IPS DF 19.7 (cell line): ENCODE measurements at places on chromosomes 7 and 10.

GRCh38 chr10:48883701-48884100 is 55.9 kb downstream of the LRRC18 start:
- DNase-seq, result no peak

DNA sequence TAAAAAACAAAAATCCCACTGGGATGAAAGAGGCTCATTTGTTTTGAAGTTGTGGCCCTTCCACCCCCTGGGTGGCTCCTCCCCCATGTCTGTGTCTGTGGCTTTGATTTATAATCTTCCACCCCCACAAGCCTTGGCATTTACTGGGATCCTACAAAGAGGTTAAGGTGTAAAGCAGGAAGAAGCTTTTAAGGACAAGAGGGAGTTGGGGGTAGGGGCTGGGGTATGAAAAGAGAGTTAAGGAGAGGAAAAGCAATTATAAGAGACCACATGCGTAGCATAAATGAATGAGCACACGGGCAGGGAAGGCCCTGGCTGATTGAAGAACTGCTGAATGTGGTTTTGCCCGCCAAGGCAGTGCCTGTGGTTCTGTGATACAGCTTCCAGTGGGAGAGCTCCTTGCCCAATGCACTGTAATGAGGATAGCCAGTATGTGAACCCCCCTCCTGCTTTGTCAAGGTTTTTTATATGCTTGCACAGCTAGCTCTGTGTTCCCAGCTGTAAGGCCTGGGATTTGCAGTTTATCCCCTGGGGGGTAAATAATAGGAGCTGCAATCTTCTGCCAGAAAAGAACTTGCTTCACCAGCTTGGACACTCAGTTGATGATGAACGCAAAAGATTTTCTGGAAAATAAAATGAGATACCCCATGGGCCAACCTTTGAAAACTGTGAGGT is 34.7 kb upstream of the KMT2E start:
- peak; percentile 35 for DNase-seq

DNA sequence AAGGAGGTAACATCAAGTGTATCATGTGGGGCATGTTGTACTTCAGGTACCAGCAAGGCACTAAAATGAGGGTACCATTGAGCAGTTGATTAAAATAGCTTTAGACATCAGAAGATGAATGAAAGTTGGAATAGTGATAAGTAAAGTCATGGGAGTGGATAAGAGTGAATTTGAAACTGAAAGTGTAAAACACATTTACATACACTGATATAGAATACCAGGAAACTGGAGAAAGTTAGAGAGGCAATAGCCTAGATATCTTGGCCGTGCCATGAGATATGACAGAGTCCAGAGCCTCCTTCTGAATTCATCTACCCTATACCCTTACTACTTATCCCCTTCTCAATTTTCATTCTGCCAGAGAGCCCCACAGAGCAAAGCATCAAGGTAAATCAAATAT is 76.6 kb downstream of the GRM3 start:
- no peak for DNase-seq

DNA sequence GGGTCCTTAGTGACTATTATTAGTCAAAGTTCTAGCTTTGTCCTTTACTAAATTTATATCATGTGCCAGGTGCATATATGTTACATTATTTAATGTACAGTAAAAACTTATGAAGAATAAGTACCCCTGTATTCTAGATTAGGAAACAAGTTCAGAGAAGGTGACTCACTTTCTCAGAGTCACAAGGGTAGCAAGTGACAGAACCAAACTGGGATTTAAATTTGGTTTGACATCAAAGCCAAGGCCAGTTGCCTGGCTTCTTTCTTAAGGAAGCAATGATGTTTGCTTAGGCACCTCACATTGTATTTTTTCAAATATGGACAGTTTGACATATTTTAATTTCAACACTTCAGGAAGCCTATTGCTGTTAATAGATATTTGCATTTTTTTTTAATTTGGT is 2.5 kb downstream of the LSM8 start:
- DNase-seq, result no peak

GRCh38 chr10:95513941-95514392 is 47.2 kb downstream of the SORBS1 start:
- no peak for DNase-seq

DNA sequence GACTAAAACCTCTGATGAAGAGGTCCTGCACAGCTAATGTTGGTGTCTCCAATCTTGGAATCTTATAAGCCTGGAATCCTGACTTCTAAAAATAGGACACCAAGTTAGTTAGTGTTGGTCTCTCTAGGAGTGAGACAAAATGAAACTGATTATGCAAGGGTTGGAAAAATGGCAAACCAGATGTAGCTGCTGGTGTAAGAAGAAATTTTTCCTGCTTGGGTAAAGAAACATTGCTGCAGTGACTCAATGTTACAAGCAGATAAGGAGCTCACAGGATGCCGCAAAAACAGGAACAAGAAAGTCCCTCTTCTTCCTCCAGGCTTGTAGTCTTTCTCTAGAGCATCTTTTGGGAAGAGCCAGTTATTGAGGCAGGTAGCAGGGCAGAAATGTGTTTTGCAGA is 449.0 kb downstream of the ETV1 start:
- DNase-seq, result no peak

- no peak for DNase-seq
Measured at GRCh38 chr10:43134126-43134905, 3.9 kb upstream of the CSGALNACT2 start.

- no peak for DNase-seq
Measured at GRCh38 chr7:148987751-148988512, 40.4 kb downstream of the PDIA4 start.

DNA sequence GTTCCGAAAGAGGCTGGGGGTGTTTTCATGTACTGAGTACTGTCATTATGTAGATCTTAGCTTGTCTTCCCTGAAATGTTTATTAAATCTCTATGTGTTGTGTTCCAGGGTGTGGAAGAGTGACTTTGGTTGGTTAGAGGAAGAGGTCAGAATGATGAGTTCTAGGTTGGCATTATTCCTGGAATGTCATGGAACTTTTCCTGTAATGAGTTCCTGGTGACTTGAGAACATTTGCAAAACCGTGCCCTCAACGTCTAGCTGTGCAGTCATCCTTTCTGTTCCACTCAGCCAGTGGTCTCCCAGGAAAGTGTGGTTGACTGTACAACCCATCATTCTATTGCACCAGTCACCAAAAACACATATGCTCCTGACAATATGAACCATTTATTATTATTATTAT is 129.6 kb downstream of the BICC1 start:
- DNase-seq, result no peak

- no peak for DNase-seq
Measured at GRCh38 chr7:907158-907980, 31.0 kb downstream of the GET4 start.

DNA sequence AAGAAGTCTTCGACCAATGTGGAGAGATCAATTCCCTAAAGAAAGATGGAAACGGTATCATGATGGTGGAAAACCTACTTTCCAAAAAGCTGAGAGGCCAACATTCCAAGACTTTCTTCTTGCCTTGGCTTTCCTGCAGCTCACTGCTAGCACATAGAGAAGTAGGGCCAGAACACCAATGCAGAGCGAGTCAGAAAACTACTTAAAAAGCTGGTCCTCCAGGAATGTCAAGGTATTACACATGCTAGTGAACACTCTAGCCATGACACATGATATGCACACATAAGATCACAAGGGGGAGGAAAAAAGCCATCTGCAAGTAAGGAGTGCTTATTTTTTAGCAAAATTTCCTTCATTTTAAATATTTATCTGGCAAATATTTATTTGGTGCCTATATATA is 22.7 kb downstream of the GPAM start:
- no peak for DNase-seq

GRCh38 chr7:102992938-102993717 is 80.3 kb downstream of the LRRC17 start:
- no peak for DNase-seq

DNA sequence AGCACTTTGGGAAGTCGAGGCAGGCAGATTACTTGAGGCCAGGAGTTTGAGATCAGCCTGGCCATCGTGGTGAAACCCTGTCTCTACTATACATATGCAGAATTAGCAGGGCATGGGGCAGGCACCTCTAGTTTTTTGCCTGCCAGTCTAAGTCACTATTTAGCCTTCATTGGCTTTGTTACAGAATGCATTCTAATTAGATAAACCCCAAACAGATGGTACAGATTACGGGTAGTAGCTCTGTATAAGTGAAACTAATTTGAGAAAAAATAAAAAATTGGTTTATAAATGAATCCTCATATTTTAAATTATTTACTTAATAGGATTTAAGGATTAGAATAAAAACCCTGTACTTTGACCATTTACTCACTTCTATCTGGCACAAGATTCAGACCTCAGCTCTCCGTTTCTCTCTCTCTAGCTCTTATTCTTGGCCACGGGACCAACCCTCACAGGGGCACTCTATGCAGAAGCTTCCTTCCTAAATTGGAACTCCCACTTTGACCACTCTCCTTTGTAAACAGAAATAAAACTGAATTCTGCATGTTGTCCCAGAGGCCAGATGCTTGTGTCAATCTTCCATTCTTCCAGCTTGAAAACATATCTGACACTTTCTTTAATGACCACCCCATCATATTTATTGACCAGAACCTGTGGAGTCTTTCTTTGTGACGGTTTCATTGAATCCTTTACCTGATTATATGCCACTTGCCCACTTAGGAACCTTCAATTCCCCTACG is 26.8 kb downstream of the BET1 start:
- DNase-seq, result no peak

GRCh38 chr7:135167365-135167917 is 3.1 kb downstream of the CYREN start:
- DNase-seq, result no peak

DNA sequence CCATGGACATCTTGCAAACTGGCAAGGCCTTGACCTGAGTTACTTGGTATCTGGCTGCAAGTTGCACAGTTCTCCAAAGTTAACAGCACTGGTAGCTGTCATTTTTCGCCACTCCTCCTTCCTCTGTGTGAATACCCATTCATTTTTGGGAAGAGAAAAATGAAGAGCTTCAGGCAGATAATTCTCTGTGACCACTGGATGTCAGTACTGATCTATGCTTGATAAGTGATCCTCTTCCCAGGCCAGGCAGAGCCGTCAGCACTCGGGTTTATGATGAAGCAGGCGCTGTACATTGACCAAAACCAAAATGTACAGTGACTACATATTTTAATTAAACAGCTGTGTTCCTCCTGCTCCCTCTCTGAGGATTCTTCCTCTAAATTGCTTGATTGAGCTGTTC is 55.9 kb upstream of the PDZD8 start:
- no peak for DNase-seq

DNA sequence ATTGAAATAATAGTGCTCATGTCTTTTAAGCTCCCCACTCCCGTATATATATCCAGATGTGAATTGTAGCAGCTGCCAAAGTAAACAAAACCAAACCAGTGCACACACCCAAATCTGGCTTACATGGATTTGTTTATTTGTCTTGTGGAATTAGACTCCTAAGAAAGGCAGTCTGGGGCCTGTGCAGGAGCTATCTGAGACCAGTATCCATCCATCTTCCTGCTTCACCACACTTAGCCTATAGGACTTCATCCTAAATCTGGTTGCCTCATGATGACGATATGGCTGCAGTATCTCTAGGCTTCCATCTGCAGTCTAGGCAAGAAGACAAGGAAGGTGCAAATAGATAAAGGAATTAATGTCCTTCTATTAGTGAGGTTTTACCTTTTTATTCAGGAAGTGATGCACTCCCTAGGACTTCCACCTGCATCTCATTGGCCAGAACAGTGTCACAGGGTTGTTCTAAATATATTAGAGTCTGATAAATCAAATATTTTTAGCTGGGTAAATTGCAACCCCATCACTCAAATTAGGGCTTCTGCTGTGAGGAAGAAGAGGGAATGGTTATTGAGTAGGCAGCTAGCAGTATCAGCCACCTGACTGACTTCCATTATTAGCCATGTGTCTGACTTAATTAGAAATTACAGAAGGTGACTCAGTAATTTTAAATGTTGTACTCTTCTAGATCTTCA is 6.0 kb downstream of the WIPF3 start:
- DNase-seq, result no peak

- peak; percentile 30 for DNase-seq
Measured at GRCh38 chr10:2978111-2978510, 89.2 kb upstream of the PFKP start.

- DNase-seq, result no peak
Measured at GRCh38 chr7:92330835-92331438, 85.2 kb downstream of the ANKIB1 start.

GRCh38 chr10:52677086-52677485 is 95.5 kb downstream of the MBL2 start:
- DNase-seq, result no peak

- DNase-seq, result no peak
Measured at GRCh38 chr7:22597844-22598243, 97.9 kb upstream of the STEAP1B start.
